ENCODE measurements at places on chromosomes 6 and 20. TPM values are rescaled to one million over a fixed set of nuclear protein-coding genes. Genes with fewer than 3 reads are reported as not detected.
A peak's percentile ranks its signal among the peaks of the same experiment; 100 is the strongest.

DNA sequence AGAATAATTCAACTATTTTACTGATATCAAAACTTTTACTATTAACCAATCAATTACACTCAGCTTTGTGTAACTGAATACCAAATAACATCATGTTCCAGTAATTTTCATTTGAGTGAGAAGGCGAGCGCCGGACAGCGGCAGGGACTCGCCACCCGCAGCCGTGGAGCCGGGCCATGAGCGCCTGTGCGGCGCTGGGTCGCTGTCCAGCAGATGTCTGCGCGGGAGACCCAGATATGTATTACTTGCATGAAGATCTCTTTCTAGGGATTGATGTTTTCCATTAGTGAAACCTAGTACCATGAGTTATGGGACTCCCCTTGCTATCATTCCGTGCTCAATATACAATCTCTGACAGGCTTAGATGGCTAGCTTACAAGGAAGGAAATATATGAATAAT lies 245.1 kb upstream of the PRSS16 start:
- no peak overlapping the region for H3K27ac ChIP-seq
- no peak for ATAC-seq
- no peaks in the 10 kb centered on the region for H3K36me3 ChIP-seq
- peaks cover 8% of the 10 kb centered on the region for H3K27me3 ChIP-seq

GRCh38 chr20:19952392-19952791 lies 64.8 kb upstream of the NAA20 start:
- H3K4me1 ChIP-seq: no peaks in the 10 kb centered on the region
- H3K36me3 ChIP-seq: no peaks in the 10 kb centered on the region
- no peak overlapping the region for H3K4me3 ChIP-seq
- ATAC-seq: peak; percentile 31
- no peaks in the 10 kb centered on the region for H3K27me3 ChIP-seq

GRCh38 chr6:100460650-100461204 lies 4.0 kb downstream of the SIM1 start:
- no peaks in the 10 kb centered on the region for H3K4me1 ChIP-seq
- peaks cover 63% of the 10 kb centered on the region for H3K27me3 ChIP-seq
- H3K36me3 ChIP-seq: peaks cover 35% of the 10 kb centered on the region
- H3K27ac ChIP-seq: no peak overlapping the region

- no peaks in the 10 kb centered on the region for H3K4me1 ChIP-seq
- no peaks in the 10 kb centered on the region for H3K36me3 ChIP-seq
- H3K4me3 ChIP-seq: no peak overlapping the region
- no peak for ATAC-seq
These were observed 86.2 kb downstream of the VEGFA start for GRCh38 chr6:43856005-43856765.

GRCh38 chr20:14696478-14696877 lies 359.1 kb upstream of the FLRT3 start:
- H3K27ac ChIP-seq: no peak overlapping the region
- no peak overlapping the region for H3K4me3 ChIP-seq

C6orf141 gene
- not detected for total RNA-seq

DNA sequence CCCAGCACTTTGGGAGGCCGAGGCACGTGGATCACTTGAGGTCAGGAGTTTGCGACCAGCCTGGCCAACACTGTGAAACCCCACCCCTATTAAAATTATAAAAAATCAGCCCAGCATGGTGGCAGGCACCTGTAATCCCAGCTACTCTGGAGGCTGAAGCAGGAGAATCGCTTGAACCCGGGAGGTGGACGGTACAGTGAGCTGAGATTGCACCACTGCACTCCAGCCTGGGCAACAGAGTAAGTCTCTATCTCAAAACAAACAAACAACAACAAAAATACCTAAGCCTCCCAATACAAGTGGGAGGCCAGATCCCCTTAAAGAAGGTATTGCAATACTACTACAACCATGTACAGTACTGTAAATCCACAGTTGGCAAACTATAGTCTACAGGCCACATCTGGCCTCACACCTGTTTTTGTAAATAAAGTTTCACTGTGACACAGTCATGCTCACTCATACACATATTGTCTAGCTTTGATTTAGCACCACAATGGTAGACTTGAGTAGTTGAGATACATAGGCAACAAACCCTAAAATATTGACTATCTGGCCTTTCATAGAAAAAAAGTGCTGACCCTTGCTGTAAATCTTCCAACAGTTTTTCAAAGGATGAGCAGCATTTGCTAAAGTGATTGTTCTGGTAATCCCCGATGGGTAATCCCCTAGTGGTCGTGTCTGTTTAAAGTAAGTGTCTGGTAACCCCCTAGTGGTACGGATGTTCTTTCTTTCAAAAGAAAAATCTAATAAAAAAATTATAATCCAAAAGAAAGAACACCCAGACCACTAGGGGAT lies 202.0 kb downstream of the RNGTT start:
- H3K36me3 ChIP-seq: peaks cover 12% of the 10 kb centered on the region
- H3K4me1 ChIP-seq: no peaks in the 10 kb centered on the region
- H3K4me3 ChIP-seq: no peak overlapping the region
- peak; percentile 68 for ATAC-seq

- ATAC-seq: no peak
- no peaks in the 10 kb centered on the region for H3K27me3 ChIP-seq
- no peak overlapping the region for H3K4me3 ChIP-seq
These were observed 107.5 kb downstream of the DTNBP1 start for GRCh38 chr6:15555101-15556038.

GRCh38 chr20:2151858-2152281 lies 50.2 kb downstream of the STK35 start:
- ATAC-seq: no peak
- no peaks in the 10 kb centered on the region for H3K4me1 ChIP-seq
- H3K27ac ChIP-seq: no peak overlapping the region
- no peaks in the 10 kb centered on the region for H3K27me3 ChIP-seq
- no peak overlapping the region for H3K4me3 ChIP-seq

DNA sequence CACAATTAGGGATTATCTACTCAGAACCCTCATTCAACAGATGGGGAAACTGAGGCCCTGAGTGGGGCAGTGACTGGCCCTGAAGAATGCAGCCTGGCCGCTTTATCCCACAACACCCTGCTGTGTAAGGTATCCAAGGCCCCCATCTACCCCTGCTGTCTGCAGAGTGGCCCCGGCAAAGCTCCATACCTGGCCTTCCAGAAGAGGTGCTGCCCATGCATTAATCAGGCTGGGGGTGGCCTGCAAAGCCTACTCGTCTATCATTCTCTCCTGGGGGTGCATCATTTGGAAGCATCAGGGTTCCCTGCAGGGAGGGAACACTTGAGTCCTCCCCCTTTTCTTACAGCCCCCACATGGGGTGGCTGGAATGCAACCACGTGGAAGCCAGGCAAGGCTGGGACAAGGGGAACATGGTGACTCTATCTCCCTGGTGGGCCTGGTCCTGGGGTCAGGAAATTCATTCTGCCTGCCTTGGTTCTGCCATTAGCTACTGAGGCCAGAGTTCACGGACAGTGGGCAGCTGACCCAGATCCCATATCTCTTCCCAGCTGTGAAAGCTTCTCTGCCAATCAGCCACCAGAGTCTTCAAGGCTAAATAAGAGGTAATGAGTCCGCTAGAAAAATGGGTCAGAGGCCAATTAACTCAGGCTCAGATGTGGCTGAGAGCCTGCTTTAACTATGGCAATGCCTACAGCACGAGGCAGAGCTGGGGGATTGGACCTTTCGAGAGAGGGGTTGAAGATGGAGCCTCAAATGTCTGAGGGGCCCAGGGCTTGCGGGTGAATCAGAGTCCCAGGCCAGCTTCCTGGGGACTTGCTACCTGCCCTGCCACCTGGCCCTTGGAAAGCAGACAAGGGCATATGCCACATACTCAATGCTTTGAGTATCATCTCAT lies 72.3 kb upstream of the TOX2 start:
- H3K4me3 ChIP-seq: no peak overlapping the region
- H3K36me3 ChIP-seq: no peaks in the 10 kb centered on the region
- H3K4me1 ChIP-seq: peaks cover 28% of the 10 kb centered on the region
- peaks cover 28% of the 10 kb centered on the region for H3K27me3 ChIP-seq
- no peak for ATAC-seq

- no peak overlapping the region for H3K27ac ChIP-seq
- no peaks in the 10 kb centered on the region for H3K27me3 ChIP-seq
- H3K4me1 ChIP-seq: no peaks in the 10 kb centered on the region
- H3K36me3 ChIP-seq: no peaks in the 10 kb centered on the region
- H3K4me3 ChIP-seq: no peak overlapping the region
- no peak for ATAC-seq
These were observed 190.3 kb downstream of the TENT5A start for GRCh38 chr6:81562169-81562568.

DNA sequence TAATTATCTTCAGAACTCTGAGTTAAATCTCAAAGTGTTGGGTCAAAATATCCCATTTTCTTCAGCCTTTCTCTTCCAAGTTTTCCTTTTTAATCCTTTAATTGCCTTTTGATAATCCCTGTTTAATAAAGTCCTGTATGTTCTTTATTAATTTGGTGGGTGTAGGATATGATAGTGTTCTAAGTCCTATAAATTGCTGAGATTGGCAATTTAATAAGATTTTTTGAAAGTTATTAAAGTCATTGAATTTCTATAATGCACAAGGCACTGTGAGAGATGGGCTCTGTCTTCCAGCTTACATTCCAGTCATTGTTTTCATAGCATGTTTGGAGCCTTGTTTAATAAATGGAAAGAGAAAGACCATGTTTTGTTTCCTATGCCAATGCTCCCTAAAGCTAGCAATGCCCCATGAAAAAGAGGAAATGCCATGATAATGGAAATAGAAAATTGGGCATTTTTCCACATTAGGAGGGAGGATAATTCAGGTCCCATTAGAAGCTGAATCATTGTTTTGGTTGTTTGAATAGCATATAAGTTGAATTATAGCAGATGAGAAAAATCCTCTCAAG lies 404.8 kb downstream of the CD109 start:
- no peaks in the 10 kb centered on the region for H3K36me3 ChIP-seq
- H3K4me1 ChIP-seq: no peaks in the 10 kb centered on the region
- H3K4me3 ChIP-seq: no peak overlapping the region
- no peak overlapping the region for H3K27ac ChIP-seq
- no peaks in the 10 kb centered on the region for H3K27me3 ChIP-seq
- no peak for ATAC-seq
